ENCODE measurements at places on chromosomes 2 and 18.

DNA sequence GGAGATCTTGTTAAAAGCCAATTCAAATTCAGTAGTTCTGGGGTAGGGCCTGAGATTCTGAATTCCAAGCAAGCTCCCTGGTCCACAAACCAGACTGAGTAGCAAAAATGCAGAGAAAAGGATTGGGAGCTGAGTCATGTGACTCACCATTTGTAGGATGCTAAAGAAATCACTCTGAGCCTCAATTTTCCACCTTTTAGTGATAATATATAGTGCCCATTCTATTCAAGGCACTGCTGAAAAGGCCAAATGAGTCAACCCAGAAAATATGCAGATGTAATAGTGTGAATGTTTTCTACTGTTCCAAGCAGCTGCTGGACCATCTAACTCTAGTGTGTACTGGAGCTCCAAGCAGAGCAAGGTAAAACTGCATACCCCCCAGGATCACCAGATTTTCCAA lies 47.2 kb downstream of the SLC14A2 start:
- DNase-seq: no peak

- DNase-seq: no peak
Measured at GRCh38 chr2:10452312-10452711, 4.2 kb upstream of the ODC1 start.

- DNase-seq: no peak
Measured at GRCh38 chr2:142339261-142339660, 208.4 kb upstream of the LRP1B start.

GRCh38 chr2:148699830-148700229 lies 55.3 kb downstream of the EPC2 start:
- DNase-seq: no peak

DNA sequence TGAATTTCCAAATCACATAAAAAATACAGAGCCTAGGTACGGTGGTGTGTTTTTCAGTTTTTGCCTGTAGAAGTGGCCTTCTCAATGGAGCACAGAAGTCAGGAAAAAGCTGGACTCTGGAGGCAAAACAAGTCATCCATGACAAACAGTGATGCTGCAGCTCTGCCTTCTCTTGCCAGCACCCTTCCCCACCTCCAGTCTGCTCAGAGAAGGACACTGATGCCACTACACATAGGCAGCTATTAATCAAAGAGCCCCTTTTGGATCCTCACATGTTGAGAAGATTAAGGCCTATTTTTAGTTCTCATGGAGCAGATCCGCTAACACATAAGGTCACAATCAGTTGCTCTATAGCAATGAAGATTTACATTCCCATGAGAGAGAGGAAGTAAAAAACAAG lies 181.6 kb upstream of the GALNT5 start:
- no peak for DNase-seq

- DNase-seq: no peak
Measured at GRCh38 chr2:197674591-197674990, 796 bp downstream of the RFTN2 start.

DNA sequence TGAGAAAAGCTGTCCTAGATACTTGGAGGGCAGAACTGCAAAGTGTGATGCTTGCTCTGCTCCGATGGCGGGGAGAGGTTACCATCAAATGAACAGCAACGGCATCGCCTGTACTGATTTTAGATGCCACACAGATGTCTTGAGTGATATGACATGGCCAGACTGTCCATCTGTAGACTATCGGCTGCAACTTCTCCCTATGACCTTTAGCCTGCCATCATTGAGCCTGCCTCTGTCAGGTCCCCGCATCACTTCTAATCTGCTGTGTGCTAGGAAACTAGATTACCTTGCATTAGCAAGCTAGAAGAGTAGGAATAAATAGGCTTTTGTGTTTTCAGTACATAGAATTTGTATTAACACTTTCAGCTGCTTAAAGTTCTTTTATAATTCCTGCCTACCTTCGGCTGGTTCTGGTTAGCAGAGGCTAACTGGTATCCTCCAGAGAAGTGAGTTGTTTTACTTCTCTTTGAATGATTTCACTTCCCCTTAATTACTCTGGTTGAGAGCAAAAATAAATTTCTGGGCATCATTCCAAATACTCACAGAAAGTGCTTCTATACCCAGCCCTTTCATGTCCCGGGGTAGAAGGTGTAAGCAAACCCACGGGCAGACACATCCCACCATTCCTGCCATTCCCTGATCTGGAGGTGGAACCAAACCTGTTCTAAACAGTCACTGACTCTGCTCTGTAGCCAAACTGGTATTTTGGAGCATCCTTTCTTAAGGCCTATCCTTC lies 24.0 kb downstream of the GAREM2 start:
- DNase-seq: no peak
